ENCODE measurements at places on chromosomes 3 and 15.

DNA sequence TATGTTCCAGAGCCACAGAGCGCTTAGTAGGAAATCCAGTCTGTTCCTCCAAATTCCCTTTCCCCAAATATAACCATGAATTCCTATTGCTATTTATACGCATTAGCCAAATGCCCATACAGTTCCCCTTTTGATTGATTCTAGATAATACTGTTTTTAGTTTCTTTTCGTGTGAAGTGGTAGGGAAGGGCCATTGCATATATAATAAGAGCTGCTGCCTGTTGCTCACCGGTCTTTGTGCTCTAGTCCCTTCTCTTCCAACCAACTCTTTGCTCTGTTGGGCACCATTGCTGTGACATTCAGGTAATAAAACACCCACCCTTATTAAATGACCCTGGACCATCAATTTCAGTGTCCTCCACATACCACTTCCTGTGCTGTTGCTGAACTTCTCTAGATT is 379.9 kb upstream of the KCNMB2 start:
- DNase-seq, result no peak

GRCh38 chr3:178436773-178437172 is 99.5 kb upstream of the KCNMB2 start:
- peak; percentile 35 for DNase-seq

- no peak for DNase-seq
Measured at GRCh38 chr3:172882563-172882962, 132.0 kb downstream of the ECT2 start.

DNA sequence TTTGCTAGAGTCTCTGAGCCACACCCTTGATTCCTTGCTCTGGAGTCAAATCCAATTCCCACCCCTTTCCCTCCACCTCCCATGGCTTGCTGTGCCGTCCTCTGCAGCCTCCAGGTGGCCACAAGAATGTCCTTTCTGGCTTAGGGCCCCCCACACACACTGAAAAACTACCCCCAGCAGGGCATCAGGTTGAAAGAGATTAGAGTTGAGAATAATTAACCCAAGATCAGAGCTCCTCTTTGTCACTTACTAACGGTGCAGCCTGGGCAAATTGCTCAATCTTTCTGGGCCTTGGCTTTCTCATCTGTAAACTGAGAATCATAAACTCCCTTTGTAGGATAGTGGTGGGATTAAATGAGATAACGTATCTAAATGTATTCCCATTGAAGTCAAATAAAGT is 78.5 kb downstream of the MRPL46 start:
- no peak for DNase-seq

- DNase-seq, result no peak
Measured at GRCh38 chr15:81303244-81304225, 20.4 kb downstream of the STARD5 start.

- no peak for DNase-seq
Measured at GRCh38 chr15:46174122-46174521, 539.3 kb downstream of the SQOR start.

DNA sequence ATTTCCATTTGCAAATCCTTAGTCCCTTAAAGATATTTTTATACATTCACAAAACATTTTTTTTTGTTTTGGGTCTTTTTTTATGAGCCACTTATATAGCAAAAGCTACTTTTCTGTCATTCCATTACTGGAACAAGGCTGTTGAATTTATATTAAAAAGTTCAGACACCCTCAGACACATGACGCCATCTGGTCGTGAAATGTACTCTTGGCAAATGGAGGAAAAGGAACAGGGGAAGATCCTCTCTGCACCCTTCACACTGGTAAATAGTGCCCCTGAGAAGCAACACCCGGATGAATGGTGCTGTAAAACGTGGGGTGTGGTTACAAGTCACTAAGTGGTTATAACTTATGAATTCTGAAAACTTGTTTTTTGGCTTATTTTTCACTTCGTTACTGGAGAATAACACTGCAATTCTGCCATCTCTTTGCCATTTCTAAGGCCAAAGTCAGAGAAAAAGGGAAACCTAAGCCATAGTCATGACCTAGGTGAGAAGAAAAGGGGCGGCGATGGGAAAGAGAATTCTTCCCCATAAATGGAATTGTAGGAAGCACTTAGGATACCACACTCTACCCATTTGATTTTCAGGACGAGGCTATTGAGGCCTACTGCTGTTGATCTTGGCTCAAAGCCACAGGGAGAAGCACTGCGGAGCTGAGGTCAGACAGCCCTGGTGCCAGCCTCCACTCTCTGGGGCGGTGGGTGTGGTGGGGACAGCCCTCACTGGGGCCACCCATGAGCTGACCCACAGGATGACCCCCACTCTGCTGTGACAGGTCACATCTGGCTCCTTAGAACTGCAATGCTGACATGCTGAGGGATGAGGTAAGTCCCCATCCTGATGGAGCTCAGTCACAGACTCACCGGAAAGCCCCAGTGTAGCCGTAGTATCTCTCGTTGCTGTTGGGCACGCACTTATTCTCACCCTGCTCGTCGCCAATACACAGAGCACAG is 21.9 kb downstream of the LTF start:
- peak; percentile 94 for DNase-seq

DNA sequence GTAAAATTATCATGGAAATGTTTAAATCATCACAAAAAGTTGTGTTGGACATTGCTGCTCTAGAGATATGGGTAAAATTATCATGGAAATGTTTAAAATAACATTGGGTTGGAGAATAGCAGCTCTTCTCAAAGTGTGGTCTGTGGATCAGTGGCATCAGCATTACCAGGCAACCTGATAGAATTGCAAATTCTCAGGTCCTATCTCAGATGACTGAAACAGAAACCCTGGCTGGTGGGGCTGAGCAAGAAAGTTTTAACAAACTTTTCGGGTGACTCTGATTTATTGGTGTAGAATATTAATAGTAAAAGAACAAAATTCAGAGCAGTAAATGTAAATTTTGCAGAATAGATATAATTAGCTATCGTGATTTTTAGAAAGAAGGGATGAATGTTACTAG is 28.9 kb downstream of the NXPE3 start:
- DNase-seq, result no peak

DNA sequence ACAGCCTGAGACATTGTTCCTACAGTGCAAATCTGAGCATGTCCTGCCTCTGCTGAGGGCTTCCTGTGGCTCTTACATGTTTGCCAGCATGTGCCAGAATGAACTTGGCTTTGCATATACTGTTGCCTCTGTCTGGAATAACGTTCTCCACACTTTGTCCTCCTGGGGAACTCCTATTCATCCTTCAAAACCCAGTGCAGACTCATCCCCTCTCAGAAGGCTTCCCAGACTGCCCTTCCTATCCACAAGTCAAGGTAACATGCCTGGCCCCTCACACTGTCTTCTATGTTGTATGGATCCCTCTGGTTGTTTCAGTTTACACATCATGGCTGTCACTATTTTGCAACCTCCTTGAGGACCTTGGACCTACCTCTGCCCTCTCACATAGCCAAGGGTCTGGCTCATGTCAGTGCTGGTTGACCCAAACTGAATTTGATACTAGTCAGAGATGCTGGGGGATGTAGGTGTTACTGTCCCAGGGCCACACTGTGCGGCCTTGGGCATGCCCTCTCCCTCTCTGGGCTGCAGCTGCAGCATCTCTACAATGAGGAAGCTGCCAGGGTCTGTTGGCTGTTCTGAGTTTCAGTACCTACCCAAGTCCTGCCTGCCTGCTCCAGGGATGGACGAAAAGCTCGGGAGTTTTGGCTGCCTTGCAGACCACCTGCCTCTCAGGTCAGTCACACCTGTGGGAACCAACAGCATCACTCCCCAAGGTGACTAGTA is 29.0 kb upstream of the TSPAN3 start:
- no peak for DNase-seq

DNA sequence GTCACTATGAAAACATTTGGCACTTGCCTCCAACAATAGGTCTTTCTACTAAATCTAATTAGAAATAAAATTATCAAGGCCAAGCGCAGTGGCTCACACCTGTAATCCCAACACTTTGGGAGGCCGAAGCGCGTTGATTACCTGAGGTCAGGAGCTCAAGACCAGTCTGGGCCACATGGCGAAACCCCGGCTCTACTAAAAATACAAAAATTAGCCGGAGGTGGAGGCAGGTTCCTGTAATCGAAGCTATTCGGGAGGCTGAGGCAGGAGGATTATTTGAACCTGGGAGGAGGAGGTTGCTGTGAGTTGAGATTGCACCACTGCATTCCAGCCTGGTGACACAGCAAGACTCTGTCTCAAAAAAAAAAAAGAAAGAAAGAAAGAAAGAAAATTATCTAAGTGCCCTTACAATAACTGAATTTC is 1.6 kb upstream of the PLD1 start:
- DNase-seq, result no peak

DNA sequence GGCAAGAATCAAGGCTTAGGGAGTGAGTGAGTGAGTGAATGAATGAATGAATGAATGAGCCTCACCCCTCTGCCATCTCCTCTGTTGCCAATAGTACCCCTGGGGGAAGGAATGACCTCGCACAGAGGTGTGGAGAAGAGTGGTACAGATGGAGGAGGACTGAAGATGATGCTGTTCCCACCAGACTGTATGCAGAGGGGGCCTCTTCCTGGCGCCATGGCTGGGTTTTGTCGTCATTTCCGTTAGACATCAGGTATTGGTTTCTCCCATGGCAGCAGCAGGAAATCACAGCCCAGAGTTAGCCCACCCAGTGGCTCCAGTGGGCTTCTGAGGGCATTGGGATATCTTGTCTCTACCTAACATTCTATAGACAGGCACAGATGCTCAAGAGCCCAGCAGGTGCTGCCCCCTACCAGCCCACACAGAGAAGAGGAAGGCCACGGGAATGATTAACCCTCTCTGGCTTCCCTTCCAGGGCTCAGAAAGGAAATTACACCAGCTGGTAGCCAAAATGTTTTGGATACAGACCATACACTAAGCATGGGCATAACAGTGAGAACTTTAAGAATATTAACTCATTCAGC is 109.8 kb upstream of the SLC6A11 start:
- no peak for DNase-seq

GRCh38 chr15:91895051-91895450 is 41.5 kb downstream of the SLCO3A1 start:
- no peak for DNase-seq

- DNase-seq, result no peak
Measured at GRCh38 chr3:138139691-138140090, 7.5 kb upstream of the A4GNT start.

Measured in NCI-H2029 treated with DMSO at 0.1 percent for 48 hours (cell line).